ENCODE measurements at places on chromosomes 7 and 10.

- no peak for DNase-seq
These were observed at the start of gene CPXM2 for GRCh38 chr10:123891144-123892071. Gene CPXM2, minus strand, starts transcription at chr10:123891807. Its CDS starts 148 bp downstream, at chr10:123891659.

DNA sequence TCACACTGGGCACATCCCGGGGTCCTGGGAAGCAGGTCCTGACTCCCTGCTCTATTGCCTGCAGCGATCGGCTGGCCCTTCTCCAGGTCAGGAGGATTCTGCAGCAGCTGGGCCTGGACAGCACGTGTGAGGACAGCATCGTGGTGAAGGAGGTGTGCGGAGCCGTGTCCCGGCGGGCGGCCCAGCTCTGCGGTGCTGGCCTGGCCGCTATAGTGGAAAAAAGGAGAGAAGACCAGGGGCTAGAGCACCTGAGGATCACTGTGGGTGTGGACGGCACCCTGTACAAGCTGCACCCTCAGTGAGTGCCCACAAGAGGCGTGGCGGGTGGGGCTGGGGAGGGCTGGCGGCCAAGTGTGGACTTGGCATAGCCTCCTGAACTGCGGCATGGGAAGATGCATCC lies 12.8 kb upstream of the HK1 start:
- no peak for DNase-seq

- no peak for DNase-seq
These were observed 43.9 kb upstream of the LYZL1 start for GRCh38 chr10:29244978-29245377.

GRCh38 chr7:6628045-6628444 lies 9.1 kb upstream of the ZNF316 start:
- DNase-seq = no peak

GRCh38 chr10:108180878-108181277 lies 1016.4 kb upstream of the SORCS1 start:
- no peak for DNase-seq

Measured in HTR-8/SVneo (cell line).